ENCODE measurements at places on chromosomes 16 and 17. TPM values are rescaled to one million over a fixed set of nuclear protein-coding genes. Genes with fewer than 3 reads are reported as not detected.

DNA sequence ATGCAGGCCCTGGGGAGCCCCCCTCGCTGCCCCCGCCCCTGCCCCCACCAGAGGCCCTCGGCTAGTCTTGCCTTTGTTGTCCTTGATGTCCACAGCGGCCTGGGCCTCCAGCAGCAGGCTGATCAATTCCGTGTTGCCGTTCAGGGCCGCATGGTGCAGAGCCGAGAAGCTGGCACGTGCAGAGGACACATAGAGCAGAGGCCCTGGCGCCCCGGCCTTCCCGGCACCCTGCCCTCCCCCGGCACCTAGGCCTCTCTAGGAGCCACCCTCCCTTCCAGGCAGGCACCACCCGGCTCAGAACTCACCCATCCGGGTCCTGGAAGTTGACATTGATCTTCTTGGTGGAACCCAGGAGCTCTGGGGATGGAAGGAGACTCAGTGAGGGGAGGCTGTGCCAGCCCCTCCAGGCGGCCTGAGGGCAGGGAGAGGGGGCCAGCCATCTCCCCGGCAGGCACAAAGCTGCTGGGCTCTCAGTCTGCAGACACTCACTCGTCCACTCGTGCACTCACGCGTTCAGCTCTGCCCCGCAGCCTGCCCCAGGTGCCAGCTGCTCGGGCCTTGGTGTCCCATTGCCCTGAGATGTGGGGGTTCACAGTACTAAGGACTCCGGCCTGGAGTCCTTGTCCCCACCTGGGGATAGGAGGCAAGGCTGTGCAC lies 6.3 kb downstream of the CASKIN1 start:
- DNase-seq, result no peak

- no peak for DNase-seq
These were observed 84.6 kb downstream of the PARN start for GRCh38 chr16:14545346-14545884.

GRCh38 chr16:9657641-9658040 lies 524.6 kb downstream of the GRIN2A start:
- no peak for DNase-seq

The CACNA1H gene
- 6.2 TPM for polyA plus RNA-seq

DNA sequence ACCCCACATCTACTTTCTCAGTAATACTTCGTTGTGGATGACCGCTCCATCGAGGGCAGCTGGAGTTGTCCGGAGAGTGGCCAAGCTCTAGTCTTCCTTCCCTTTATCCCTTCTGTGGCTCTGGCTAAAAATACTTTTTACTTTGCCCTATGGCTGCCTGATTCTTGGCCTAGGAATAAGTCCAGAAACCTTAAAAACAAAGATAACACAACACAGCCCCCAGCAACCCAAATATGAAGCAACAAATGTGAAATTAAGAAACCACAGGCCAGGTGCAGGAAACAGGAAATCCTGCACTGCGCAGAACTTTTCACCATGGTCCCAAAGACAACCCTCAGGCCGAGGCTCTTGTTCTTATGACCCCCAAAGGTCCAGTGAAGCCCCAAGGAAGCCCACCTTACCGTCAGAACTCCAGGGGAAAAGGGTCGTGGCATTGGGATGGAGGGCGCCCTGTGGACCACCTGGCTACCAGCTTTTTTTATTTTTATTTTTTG lies 26.0 kb downstream of the TK2 start:
- no peak for DNase-seq

DNA sequence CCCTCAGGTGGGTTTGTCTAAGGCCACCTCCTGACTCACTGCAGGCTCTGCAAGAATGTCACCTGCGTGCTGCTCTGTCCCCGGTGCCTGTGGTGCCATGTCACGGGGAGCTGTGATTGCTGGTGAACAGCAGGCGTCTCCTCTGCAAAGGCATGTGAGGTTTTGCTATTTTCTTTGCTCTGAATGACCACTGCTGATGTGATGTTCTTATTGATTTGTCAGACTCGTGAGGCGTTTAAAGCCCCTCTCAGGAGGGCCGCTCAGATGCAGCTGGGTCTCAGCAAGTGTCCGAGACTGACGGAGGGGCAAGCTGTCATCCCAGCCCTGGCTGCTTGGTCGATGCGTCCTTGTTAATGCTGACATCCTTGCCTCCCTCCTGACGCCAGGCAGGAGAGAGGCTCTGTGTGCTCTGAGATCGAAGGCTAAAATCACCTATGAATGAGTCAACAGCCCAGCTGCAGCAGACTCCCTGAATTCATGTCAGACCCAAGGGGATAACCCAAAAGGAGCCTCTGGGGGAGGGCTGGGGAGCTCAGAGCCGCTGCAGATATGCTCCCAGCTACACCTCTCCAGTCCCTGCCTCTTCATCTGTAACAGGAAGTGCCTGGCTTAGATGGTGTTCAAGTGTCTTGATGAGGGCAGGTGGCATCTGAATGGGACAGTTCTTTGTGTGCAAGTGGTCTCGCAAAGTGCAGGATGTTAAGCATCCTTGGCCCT lies 11.8 kb upstream of the PEMT start:
- no peak for DNase-seq

The CCDC200 gene
- polyA plus RNA-seq, result 15.8 TPM

The SRL gene
- polyA plus RNA-seq, result 1.4 TPM

DNA sequence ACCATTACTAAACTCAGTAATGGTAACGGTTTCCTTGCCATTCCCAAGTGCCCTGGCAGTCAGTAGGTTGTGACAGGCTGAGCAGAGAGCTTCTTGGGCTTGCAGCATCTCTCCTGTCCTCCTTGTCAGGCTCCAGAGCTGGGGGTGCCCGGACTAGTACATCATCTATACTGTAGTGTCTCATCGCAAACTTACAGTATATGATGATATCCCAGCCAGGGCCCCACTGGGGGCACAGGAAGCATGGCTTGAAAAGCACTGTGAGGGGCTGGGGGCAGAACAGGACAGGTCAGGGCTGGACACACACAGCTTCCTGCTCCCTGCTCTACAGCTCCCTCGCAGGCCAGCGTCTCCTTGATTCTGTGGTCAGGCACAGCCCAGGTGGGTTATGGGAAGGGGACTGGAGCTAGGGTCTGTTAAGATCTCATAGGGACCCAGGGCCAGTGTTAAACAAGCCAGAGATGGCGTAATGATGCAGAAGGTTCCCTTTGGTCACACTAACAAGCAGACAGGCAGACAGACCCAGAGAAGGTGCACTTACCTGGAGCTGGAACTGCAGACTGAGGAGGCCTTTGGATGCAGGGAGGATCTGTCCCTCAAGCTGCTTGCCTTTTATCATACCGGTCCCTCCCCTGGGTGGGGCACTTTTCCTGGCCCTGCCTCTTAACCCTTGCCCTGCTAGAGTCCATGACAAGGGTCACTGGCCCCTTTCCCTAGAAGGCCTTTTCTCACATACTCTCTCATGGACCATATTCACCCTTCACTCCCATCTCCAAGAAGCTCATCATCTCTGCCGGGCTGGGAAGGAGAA lies 6.8 kb downstream of the ERAL1 start:
- no peak for DNase-seq

The AURKB gene
- polyA plus RNA-seq, result 25.7 TPM

DNA sequence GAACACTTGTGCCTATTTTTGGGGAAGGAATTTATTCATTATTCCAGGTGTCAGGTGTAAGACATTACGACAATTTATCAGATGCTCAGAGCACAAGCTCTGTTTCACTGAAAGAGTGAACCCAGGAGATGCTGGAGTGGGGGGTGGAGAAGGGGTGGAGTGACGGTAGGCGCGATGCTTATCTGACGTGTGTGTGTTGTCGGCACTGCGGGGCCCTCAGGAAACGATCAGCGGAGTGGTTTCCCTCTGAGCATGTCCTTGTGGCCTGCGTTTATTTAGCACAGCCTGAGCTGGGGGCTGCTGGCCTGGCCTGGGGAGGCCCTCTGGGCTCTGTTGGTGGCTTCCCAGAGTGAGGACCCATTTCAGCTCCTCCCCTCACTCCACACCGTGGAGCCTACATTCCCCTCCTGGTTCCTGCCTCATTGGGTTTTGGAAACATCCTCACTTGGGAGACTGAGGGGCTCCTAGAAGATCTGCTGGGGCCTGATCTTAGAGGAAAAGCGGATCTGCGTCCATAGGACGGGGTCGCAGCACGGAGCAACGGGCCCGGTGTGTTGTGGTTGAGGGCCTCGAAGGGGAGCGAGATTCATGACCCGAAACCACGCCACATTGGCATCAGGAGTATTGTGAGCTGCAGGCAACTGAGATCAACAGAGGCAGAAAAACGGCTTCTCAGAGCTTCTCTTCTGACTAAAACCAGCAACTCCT lies 19.0 kb upstream of the GNG13 start:
- no peak for DNase-seq

DNA sequence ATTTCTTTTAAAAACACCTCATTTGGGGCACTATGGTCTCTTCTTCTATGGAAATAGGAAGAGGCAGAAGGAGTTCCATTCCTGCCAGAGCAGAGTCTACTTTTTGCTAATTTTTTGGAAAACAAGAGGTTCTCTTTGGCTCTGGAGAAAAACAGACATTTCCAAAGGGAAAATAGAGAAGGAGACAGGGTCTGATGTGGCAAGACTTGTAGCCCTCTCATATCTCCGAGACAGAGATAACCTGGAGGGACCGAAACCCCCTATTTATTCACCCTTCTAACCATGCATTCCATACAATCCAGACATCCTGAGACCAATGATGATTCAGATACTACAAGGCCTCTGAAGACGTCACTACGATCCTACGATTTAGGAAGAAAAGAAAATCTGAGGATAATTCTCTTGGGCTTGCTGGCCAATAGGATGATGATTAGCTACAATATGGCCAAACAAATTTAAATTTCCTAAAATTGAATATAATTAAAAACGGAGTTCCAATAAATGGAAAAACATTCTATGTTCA lies 70.2 kb downstream of the HIC1 start:
- DNase-seq, result no peak

DNA sequence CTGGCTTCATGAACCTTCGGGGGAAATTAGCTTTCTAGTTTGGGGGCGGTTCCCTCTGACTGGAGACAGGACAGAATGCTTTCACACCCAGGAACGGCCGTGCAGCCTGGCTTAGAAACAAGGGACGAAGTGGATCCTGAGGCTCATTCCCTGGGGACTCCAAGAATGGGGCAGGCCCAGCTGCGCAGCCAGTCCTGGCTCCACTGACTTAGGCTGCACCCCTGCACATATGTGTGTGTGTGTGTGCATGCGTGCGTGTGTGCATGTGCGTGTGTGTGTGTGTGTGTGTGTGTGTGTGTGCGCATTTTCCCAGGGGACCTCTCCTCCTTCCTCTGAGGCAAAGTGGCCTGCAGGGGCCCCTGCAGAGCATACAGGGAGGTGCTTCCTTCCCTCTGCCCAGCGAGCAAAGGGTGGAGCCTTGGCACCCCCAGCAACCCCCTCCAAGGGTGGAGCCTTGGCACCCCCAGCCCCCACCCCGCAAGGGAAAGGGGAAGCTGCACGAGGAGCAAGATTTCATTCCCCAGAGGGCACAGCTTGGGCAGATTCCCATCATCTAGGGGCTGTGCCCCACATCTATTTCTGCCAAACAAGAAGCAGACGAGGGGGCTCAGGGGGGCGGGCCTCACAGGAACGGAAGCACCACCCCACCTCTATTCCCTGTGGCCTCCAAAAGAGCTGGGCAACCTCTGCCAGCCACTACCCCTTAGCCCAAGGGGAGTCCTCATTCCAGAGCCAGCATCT lies 97.6 kb upstream of the CBX4 start:
- DNase-seq, result no peak

The AXIN2 gene
- polyA plus RNA-seq, result 20.5 TPM

GRCh38 chr16:31149894-31150890 lies at the start of gene PRSS36:
TSS of gene PRSS36 (minus strand) at chr16:31150066. CDS start at chr16:31150035, 31 bp downstream.
- DNase-seq, result no peak

DNA sequence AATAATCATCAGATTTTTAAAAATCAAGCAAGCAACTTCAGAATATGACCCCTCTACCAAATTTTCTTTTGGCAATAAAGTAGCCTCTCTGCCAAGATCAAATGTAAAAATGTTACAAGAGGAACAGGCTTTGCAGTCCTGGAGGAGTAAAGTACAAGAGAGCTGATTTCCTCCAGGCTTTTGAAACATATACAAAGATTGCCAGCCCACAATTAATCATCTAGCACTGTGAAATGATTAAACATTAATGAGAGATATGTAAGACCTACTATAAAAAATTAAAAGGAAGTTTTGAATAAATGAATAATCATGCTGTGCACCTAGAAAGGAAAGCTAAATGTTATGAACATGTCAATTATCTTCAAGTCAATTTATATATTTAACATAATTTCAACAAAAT lies 26.3 kb downstream of the TXNDC11 start:
- no peak for DNase-seq

DNA sequence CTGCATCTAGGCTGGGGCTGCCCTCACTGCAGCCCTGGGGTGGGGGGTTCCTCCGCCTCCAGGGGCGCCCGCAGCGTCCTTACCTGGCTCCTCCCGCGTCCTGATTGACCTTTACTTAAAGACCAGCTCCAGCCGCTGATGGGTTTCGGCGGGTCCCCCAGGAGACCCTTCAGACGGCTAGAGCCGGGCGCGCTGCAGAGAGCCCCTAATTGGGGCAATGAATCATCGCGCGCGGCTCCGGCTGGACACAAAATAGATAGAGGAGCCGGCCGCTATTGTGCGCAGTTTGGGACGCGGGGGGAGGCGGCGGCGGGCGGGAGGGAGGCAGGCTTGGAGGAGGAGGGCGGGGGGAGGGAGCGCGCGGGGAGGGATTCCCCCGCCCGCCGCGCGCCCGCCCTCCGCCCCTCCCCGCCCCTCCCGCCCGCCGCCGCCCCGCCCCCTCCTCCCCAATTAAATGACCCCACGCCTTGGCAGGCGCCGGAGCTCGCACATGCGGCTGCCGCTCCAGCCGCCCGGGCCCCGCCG lies 56.5 kb upstream of the CIBAR2 start:
- no peak for DNase-seq

- DNase-seq, result no peak
These were observed 5.8 kb downstream of the DCUN1D3 start for GRCh38 chr16:20894388-20894787.

DNA sequence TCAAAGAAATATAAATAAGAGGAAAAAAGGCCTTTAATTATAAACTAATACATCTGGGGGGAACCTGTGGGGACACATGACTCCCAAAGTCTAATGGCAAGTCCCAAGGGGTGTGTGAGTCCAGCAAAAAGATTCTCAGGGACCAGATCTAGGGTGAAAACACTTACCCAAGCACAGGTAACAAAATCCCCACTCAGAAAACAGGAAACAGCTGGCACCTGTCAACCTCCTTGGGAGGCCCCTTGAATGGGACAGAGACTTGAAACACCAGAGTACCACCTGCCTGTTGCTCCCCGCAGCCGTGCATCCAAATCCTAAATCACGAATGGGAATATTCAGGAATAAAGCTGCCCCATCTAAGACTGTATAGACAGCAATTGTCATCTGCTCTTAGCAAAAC lies 461.2 kb upstream of the CDH5 start:
- DNase-seq, result no peak

- DNase-seq, result no peak
These were observed 22.3 kb downstream of the ARHGAP27 start for GRCh38 chr17:45410144-45411091.

DNA sequence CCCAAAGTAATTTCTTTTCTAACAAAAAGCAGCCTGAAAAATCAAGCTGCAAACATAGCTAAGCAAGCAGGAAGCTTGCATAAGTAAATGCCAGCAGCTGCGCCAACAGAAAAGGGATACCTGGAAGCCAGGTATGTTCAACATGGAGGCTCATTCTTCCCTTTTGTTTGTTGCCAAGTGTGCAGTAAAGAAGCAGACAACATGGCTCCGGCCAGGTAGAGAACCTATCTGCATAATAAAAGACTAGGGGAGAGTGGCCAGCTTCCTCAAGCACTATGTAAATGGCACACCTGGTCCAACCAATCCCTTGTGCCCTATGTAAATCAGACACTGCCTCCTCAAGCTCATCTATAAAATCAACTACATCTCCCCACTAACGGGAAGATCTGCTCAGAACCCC lies 1407.0 kb downstream of the CDH11 start:
- no peak for DNase-seq

- DNase-seq, result no peak
These were observed 12.8 kb upstream of the AKAP1 start for GRCh38 chr17:57071991-57072944.

GRCh38 chr17:3683054-3683511 lies 12.9 kb downstream of the P2RX5 start:
- no peak for DNase-seq
